Naive thymus-derived CD4-positive, alpha-beta T cell (primary cell): ENCODE measurements at places on chromosomes 13 and 19. TPM values are rescaled to one million over a fixed set of nuclear protein-coding genes. Genes with fewer than 3 reads are reported as not detected.

The ETV2 gene
- 0.70 TPM for total RNA-seq

The TMPRSS9 gene
- total RNA-seq, result not detected

The ELSPBP1 gene
- not detected for total RNA-seq

The LILRB4 gene
- total RNA-seq, result 3.5 TPM

The PROZ gene
- total RNA-seq, result not detected

The CELF5 gene
- 0.17 TPM for total RNA-seq

The SMIM24 gene
- 1.8 TPM for total RNA-seq

The FCGBP gene
- 13.9 and 14.9 TPM in 2 replicates for total RNA-seq

The MAP3K10 gene
- total RNA-seq, result 30.1 TPM

DNA sequence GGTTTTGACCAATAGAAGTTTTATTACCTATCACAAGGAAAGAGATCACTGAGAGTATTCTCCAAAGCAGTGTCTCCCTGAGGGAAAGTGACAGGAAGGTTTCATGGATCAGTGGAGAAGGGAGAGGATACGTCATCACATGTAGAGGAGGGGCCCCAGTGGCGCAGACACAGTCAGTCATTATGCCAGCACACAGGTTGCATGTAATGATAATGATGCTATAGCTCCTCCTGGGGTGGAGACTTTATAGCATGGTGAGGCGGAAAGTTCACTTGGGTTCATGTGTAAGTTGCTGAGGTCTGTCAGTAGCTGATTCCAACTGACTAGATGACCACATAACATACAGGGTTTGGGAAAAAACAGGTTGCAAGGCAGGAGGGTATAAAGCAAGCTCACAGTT lies 88.8 kb downstream of the FNDC3A start:
- DNase-seq, result no peak

- DNase-seq, result no peak
These were observed 2199.4 kb upstream of the PCDH20 start for GRCh38 chr13:63614874-63615612.

DNA sequence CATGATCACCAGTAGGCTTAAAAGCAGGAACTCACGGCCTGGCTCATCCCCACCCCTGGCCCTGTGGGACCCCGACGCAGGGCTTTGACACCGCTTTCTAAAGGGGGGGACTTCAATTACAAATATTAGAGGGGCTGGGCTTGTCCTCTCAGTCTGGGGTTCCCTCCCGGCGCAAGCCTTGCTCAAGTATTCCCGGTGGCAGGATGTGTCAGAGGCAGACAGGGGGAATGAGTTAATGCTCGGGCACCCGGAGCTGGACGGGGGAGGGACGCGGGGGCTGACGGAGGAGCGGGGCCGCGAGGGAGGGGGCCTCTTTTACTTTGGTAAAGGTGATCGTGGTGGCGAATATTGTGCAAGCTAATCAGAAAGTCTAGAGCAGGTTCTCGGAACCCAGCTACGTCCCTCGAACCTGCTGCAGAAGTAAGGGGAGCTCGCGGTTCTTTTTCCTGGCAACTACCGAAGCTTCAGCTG lies 1.1 kb downstream of the FGF14 start:
- DNase-seq, result no peak

- DNase-seq, result no peak
These were observed 238.7 kb downstream of the EFNB2 start for GRCh38 chr13:106296723-106297122.

- DNase-seq, result no peak
These were observed 4.6 kb downstream of the TM9SF2 start for GRCh38 chr13:99505814-99506269.

DNA sequence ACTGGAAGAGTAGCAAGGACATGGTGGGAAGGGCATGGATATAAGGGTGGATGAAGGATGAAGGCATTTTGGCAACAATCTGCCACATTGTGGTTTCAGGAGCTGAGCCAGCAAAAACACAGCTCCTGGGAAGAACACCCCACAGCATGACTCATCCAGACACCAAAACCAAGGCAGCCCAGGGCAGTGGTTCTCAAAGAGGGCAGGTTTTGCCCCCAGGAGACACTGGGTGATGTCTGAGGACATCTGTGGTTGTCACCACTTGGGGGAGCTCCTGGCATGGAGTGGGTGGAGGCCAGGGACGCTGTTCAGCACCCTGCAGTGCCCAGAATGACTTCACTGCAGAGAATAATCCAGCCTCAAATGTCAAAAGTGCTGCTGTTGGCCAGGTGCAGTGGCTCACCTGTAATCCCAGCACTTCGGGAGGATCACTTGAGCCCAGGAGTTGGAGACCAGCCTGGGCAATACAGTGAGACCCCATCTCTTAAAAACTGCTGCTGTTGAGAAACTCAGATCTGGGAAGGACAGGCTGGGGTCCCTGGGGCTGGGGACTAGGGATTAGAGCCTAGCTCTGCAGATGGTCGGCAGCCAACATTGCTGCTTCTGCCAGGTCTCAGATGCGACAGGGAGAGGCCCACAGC lies 16.1 kb downstream of the ZFR2 start:
- DNase-seq, result no peak

GRCh38 chr13:112768795-112769481 lies 79.1 kb downstream of the ATP11A start:
- DNase-seq, result no peak

DNA sequence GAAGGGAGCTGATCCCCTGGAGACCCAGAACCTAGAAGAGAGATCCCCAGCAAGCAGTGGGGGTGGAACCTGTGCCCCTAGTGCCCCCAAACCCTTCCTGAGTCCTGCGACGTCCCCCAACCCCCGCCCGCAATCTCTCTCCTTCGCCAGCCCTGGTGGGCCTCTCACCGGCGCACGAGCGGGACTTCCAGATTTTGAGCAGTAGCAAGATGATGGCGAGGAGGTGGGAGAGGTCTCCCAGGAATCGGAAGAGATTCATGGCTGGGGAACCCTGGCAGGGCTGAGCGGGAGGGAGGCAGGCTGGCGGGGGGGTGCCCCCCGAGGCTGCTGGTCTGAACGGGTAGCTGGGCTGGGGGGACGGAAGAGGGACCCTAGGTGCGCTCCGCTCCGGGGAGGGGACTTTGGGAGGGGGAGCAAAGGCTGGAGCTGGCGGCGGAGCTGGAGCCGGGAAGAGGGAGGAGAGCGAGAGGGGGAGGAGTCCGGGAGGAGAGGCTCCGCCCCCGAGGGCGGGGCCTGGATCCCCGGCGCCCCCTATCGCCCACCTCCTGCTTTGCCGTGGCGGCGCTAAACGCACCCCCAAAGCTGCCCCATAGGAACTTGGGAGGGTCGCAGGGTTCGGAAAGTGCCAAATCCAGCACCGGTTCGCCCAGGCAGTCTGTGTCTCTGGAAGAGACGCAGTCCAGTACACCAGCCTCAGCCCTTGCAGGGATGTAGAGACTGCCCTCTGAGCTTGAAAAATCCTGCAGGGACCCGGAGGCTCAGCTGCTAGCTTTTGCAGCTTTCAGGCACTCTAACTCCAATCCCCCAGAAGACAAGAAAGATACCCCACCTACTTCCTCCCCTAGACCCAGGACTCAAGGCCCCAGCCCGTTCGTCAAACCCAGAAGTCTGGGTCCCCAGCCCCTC lies at the start of gene KDELR1:
TSS of gene KDELR1 (minus strand) at position 452 of the 906 bp plus-strand sequence. CDS start at position 259, 193 bp downstream.
- DNase-seq, result peak; percentile 89

DNA sequence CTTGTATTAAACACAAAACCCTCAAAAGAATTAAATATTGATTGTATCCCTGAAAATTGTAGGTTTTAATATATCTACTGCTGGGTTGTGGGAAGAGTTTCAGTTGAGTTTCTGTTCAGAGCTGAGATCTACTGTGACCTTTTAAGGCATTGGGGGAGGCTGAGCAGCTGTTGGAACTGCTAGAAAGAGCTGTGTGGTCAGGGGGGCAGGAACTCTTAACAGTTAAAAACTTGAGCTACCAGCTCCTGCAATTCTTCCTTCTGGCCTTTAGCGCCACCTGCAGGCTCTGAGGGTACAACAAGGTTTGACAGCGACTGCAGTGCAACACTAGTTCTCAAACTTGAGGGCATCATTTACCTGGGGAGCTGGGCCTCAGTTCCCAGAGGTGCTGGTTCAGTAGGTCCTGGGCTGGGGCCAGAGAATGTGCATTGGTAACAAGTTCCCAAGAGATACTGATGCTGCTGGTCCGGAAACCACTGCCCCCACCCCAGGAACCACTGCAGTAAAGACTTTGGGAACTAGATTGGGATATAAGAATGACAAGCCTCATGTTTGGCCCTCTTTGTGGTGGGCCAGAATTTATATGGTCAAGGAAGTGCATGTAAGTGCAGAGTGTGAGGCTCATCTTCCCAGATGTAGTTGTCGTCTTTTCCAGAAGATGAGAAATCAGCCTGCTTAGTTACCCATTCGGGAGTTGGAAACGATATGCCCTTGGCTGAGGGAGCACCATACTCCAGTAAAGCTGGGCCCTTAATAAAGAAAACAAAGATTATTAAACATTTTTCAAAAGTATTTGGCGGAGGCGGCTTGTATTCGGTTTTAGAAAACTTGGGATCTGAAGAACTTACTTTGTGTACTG lies 2.6 kb downstream of the RNASEH2B start:
- DNase-seq, result peak; percentile 82

- no peak for DNase-seq
These were observed 354.4 kb upstream of the DACH1 start for GRCh38 chr13:72221276-72221962.

DNA sequence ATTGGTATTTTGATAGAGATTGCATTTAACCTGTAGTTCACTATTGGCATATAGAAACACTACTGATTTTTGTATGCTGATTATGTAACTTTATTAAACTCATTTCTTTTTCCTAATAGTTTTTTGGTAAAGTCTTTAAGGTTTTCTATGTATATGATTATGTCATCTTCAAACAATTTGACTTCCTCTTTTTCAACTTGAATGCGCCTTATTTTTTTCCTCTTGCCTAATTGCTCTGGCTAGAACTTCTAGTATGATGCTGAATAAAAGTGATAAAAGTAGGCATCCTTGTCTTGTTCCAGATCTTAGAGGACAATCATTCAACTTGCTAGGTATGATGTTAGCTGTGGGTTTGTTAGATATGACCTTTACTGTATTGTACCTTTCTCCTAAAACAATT lies 1034.9 kb downstream of the PCDH9 start:
- DNase-seq, result no peak
